ENCODE measurements at places on chromosomes 12 and 14.

DNA sequence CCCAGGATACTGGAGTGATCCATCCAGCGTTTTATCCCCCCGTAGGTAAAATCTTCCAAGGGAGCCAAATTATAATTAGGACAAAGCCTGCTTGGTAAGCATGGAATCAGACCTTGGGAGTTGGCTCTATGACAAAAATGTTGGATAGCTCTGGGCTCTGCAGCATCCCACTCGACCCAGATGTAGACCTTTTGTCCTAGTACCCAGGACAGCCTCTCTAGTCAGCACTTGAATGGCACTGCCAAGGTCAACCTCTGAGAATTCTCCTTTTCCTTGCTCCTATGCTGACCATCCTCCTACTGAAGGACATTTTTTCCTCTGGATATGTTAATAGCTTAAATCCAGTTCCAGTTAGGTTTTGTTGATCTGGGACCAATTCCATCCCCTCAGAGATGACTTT, 104.7 kb upstream of the SLC35F4 start:
- DNase-seq, result no peak

GRCh38 chr12:42978708-42979107, 389.2 kb upstream of the PRICKLE1 start:
- DNase-seq, result no peak

GRCh38 chr12:94033101-94033500, 115.3 kb upstream of the PLXNC1 start:
- no peak for DNase-seq

- DNase-seq, result no peak
These were observed 108.4 kb downstream of the C12orf42 start for GRCh38 chr12:103387385-103387784.

DNA sequence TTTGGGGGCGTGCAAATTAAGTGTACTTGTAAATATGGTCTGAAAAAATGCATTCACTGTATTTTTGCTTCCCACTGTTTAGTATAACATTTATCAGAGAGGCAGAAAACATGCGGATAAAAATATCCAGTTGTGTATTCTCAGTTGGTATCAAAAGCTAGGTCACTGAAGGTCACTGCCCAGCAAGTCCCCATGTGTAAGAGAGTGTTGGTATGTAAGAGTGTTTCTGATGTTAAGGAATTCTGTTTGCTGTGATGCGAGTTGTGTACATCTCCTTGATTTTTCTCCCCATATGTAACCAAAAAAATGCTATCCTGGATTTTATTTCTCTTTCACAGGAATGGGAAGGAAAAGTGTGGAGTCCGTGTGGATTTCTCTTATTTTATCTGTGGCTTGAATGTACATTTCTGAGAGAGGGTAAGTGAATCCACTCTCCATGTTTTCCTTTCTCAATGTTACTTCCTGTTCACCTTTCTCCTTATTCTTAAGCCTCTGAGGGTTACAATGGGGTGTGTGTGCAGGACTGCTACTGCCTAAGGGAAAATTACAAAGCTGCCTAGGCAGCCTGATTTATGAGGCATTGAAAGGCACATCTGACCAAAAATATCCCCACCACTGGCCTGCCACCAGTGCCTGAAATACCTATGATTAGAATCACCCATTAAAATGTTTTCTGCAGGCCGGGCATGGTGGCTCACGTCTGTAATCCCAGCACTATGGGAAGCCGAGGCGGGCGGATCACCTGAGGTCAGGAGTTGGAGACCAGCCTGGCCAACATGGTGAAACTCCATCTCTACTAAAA, 97.9 kb upstream of the USP44 start:
- DNase-seq, result no peak

Measured in stimulated activated CD8-positive, alpha-beta memory T cell treated with anti-CD3 and anti-CD28 coated beads, Interleukin-7, amount 100 ng/mL, for 4 hours (primary cell).